Activated CD4-positive, alpha-beta T cell treated with anti-CD3 and anti-CD28 coated beads for 4 hours (primary cell): ENCODE measurements at places on chromosomes 6 and 20.

DNA sequence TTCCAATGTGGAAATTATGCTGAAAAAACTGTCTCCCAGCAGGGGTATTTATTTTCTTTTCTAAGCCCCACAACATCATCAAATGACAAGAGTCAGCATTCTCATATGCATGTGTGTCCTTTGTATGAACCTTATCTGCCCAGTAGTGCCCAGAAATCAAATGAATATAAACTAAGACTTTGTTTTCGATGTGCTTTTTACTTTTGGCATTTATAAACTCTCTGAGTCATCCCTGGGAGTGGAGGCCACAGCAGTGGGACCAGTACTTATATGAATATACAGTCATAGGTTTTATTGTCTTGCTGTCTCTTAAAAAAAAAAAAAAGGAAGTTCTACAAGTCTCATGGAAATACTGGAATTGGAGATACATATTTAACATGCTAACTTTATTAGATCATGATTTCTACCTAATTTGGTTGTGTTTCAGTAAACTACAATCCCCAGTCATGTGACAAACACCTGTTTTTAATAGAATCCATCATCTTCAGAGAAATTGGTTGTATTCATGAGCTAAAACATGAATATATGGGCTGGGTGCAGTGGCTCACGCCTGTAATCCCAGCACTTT is 99.2 kb upstream of the TMEM181 start:
- no peak for DNase-seq

GRCh38 chr20:58070664-58071196 is 157.7 kb downstream of the ANKRD60 start:
- no peak for DNase-seq

- no peak for DNase-seq
Observed at GRCh38 chr6:113719545-113719944, 137.6 kb upstream of the MARCKS start.

- no peak for DNase-seq
Observed at GRCh38 chr6:16482702-16483314, 244.4 kb downstream of the GMPR start.

- DNase-seq: no peak
Observed at GRCh38 chr20:5113615-5113986, 6.2 kb downstream of the PCNA start.

- DNase-seq: no peak
Observed at GRCh38 chr6:130420911-130421310, 55.1 kb downstream of the TMEM200A start.
